LHCN-M2 (cell line): ENCODE measurements at places on chromosomes 13 and 19.

- DNase-seq: no peak
Observed at GRCh38 chr13:19266979-19267378, 85.4 kb upstream of the TUBA3C start.

- no peak for DNase-seq
Observed at GRCh38 chr13:77373502-77373901, 46.6 kb upstream of the MYCBP2 start.

DNA sequence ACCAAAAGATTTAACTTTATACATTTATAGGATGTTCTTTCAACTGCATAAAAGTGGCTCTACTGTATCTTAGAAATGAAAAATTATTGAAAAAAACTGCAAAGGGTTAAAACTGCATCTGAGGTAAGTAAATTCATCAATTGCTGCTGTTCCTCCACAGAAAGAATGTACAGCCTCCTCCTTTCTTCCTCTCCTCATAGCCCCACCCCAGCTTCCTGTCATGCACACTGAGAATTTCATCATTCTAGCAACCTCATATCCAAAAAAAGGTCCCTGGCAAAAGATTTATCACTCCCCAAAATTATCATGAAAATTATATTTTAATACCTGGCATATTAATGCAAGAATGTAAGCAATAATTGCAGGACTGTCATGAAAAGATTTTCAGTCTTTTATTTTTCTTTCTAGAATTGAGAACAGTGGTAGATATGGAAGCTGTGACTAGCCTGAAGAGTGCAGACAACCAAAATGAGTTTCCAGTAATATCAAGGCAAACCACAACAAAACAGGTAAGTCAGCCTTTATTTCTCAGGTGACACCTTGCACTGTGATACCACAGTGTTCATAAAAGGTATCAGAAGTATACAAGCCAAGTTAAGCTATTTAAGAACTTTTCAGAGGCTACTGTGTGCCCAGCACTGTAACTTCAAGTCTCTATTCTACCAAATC is 110.8 kb downstream of the SUCLA2 start:
- no peak for DNase-seq

GRCh38 chr19:42351079-42351735 is 25.8 kb downstream of the MEGF8 start:
- DNase-seq: no peak

- DNase-seq: no peak
Observed at GRCh38 chr19:48379058-48379457, 12.3 kb downstream of the KDELR1 start.

DNA sequence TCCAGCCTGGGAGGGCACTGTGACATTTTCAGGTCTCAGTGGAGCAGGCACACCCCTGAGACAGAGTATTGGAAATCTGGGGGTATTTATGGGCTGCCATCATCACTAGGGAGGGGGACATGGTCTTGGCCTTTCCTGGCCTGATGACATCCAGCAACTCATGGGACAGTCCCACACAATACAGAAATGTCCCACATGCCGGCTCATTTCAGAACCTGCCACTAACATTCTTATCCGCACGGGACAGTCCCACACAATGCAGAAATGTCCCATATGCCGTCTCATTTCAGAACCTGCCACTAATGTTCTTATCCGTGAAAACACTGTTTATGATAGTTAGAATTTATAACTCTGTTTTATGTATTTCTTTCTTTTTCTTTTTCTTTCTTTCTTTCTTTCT is 9.8 kb downstream of the SLC8A2 start:
- no peak for DNase-seq

DNA sequence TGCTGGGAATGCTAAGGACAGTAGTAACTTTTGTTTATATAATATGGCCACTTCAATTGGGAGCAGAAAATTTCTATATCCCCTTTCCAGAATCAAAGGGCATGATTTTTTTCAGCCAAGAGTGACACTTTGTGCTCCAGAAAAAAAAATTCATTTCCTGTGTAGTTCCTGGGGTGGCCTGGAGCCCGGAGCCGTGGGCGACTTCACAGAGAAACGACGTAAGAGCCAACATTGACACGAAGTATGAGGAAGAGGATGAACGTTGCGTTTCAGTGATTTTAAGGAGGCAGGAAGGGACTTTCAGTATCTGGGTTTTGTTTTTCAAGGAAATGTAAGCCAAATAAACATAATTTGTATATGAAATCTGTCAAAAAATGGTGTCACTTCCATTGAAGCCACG is 187.6 kb downstream of the STK24 start:
- DNase-seq: no peak

DNA sequence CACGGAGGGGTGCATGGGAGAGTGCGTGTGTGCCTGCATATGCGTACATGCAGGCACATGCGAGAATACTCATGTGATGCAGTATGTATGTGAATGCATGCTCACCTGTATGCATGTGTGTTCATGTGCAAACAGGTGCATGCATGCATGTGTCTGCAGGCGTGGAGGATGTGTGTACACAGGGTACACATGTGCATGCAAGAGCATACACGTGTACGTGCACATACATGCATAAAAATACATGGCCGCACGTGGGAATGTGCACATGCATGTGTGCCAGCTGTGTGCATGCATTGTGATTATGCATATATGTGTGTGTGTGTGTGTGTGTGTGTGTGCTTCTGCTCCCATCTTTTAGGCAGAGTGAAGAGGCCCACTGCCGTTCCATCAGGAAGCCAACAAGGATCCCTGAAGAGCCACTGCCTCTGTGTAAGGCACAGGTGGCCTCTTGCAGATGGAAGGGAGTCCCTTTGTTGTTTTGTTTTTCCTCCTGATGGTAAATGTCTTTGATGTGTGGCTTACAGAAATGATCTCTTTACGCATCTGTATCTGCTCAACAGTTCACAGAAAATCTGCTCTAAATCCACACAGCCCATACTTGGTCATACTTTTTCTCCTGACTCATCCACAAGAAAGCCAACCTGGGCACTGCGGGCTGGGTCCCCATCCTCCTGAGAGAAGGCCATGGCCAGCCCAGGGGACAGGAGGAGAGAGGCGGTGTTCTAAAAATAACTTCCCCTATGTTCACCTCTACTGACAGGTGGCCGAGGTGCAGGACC is 50.7 kb downstream of the KLF2 start:
- no peak for DNase-seq
